ENCODE measurements at places on chromosomes 13 and 19. TPM values are rescaled to one million over a fixed set of nuclear protein-coding genes. Genes with fewer than 3 reads are reported as not detected.

Gene AP1M2
- total RNA-seq: not detected

Gene ZNF763
- 2.1 TPM for total RNA-seq

Gene PRR20E
- total RNA-seq: not detected

Gene SIRT2
- 45.2 TPM for total RNA-seq

Gene SAFB2
- total RNA-seq: 81.0 TPM

Gene FXYD3
- total RNA-seq: not detected

Gene KLK2
- not detected for total RNA-seq

Gene OR7C2
- not detected for total RNA-seq

DNA sequence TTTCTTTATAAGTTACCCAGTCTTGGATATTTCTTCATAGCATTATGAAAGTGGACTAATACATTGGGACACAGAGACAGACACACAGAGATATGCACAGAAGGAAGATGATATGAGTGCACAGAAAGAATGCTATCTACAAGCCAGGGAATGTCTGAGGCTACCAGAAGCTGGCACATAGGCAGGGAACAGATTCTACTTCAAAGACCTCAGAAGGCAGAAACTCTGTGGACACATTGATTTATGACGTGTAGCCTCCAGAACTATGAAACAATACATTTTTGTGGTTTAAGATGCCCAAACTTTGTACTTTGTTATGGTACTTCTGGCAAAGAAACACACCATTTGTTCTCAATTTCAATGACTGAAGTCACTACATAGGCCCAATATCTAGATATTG lies 556.7 kb downstream of the PCDH9 start:
- no peak for DNase-seq

DNA sequence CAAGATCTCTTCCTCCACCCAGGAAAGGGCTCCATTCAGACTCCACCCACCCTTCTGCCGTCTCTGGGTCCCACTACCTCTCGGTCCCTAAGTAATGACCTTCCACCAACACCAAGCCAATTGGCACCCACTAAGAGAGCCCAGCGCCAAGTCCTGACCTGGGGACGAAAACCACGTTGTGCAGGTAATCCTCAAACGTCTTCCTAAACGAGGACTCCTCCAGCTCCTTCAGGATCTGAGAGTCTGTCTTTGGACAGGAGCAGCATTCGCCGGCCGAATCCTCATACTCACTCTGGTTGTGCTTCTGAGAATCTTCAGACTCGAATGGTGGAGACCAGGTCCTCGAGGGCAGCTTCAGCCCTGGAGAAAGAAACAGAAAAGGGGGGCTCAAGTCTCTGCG lies 83.1 kb downstream of the ZNF557 start:
- DNase-seq: no peak

DNA sequence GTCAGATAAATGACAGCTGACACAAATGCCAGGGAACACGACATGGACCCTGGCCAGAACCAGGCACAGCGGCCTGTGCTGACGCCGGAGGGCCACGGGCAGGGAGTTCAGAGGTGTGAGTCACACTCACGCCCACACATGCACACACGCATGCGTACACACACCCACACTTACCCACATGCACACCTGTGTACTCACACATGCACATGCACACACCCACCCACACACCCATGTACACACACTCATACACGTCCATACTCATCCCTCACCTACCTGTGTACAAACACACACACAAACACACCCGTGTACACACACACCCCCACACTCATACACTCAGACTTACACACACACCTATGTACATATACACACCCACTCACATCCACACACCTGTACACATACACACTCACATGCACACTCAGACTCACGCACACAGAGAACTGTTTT lies 40.4 kb downstream of the MLLT1 start:
- DNase-seq: no peak

GRCh38 chr13:94749162-94749561 lies 36.8 kb upstream of the SOX21 start:
- no peak for DNase-seq

- no peak for DNase-seq
These were observed 11.5 kb upstream of the ACOD1 start for GRCh38 chr13:76936763-76937162.

DNA sequence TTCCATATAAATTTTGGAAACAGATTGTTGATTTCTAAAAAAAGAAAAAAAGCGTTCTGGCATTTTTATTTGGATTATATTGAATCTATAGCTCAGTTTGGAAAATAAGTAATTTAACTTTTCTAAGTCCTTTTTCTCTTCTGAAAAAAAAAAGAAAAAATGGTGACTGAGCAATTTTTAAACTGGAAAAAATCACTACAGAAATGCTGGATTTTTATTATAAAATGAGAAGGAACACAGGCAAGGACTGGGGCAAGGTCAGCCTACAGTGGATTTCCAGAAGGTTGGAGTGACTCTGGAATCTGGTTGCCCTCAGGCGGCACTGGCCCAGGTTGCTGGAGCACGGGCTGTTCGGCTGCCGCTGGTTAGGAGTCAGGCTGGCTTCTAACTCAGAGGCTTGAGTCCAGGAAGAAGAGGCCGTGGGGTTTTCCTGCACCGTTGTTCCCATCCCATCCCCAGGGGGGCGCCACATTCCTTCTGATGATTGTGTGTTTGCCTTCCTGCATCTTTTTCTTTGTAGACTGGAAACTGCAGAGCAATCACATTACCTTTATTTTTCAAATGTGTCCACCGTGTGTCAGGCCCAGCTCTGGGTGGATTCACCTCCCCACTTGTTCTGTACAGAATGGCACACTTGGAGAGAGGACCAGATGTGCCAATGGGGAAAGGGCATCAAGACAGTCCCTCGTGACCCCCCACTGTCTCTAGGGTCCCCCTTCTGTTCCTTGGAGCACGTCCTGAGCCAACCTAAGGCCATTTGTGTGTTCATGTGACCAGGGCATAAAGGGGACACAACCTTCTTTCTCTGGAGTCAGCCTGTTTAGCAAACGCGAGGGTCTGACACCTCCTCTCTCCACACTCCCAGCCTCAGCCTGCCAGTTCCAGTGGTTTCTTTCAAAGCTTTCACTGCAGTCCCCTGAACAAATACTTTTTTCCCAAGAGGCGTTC lies 44.5 kb upstream of the GTF3A start:
- peak; percentile 64 for DNase-seq

DNA sequence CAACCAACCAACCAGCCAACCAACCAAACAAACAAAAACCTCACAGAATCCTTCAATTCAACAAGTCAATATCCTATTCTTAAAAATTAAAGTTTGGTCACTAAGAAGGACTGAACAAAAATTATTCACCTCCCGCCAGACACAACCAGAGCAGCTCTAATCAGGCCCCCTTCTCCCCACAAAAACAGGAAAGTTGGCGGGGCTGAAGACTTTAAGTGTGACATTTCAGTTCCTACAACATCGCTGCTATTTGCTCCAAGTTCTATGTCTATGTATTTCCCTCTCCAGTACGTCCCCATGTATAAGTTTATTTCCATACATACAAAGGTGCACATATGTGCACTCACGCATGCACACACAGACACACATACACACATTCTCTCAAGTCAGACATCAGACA lies 32.8 kb upstream of the STK24 start:
- DNase-seq: no peak

- peak; percentile 28 for DNase-seq
These were observed 575 bp downstream of the CARM1 start for GRCh38 chr19:10871711-10872545.

- DNase-seq: peak; percentile 27
These were observed 989 bp downstream of the ZNF766 start for GRCh38 chr19:52270266-52270885.

DNA sequence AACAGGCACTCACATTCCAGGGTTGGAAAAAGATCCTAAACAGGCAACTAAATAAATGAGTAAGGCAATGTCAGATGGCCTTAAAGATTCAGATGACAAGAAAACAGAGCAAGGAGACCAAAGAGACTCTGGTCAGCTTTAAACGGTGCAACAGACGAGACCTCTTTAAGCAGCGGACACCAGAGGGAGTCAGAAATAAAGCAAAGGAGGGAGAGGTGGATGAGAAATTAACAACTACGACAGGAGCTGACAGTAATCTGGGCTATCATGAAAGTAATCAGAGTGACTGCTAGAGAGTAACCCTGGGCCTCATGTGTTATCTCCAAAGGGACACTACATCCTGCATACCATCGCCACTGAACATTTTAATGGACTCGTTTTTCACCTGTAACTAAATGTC lies 1.1 kb downstream of the ZNF550 start:
- no peak for DNase-seq

- no peak for DNase-seq
These were observed 120.5 kb downstream of the RAP2A start for GRCh38 chr13:97554496-97554895.

DNA sequence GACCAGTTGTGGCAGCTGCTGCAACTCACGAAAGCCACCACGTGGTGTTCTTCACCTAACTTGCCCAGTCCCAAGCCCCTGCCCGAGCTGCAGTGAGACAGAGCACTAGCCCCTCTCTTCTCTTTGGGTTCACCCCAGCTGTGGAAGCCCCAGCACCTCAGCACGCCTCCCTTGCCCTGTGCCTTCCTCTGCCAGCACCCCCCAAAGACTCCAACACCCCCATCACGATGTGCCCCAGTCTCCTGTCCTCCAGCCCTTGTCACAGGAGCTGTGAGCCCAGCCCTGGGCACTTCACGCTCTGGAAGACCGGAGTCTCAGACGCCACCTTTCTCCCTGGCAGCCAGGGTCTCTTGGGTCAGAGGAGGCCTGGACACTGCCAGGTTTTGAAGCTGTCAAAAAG lies 2.2 kb upstream of the ZNF135 start:
- no peak for DNase-seq

- no peak for DNase-seq
These were observed 13.3 kb downstream of the ELL start for GRCh38 chr19:18508585-18508984.

DNA sequence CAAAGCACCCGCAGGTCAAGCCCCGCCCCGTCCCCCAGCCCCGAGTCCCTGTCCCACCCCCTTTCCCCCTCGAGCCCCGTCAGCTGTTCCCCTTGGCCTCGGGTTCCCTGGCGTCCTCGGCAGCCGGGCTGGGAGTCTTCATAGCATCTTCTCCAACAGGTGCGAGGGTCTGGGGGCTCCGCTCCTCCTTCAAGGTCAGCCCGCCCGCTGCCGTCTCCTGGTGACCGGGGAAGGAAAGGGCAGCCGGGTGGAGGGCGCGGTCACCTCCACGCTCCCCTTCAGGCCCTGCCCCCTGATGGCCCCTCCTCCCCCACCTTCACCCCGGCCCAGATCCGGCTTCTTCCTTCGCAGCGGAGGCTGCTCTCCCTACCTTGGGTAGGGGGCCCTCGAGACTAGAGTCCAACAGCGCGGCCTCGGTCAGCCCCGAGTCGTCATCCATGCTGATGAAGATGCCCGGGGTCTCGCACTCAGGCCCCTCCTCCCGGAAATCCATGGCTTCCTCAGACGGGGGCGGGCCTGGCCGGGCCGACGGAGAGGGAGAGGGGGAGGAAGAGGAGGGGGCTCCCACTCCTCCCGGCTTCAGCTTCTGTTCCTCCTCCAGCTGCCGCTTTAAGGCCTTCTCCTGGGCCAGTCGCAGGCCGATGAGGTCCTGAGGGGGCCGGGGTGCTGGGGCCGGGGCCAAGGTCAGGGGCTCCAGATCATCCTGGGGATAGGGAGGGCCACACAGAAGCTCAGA lies 541 bp upstream of the RSPH6A start:
- no peak for DNase-seq

- DNase-seq: peak; percentile 47
These were observed 120.8 kb upstream of the ZNF507 start for GRCh38 chr19:32224371-32225244.

- DNase-seq: no peak
These were observed 4.7 kb upstream of the SYT3 start for GRCh38 chr19:50644315-50644915.

DNA sequence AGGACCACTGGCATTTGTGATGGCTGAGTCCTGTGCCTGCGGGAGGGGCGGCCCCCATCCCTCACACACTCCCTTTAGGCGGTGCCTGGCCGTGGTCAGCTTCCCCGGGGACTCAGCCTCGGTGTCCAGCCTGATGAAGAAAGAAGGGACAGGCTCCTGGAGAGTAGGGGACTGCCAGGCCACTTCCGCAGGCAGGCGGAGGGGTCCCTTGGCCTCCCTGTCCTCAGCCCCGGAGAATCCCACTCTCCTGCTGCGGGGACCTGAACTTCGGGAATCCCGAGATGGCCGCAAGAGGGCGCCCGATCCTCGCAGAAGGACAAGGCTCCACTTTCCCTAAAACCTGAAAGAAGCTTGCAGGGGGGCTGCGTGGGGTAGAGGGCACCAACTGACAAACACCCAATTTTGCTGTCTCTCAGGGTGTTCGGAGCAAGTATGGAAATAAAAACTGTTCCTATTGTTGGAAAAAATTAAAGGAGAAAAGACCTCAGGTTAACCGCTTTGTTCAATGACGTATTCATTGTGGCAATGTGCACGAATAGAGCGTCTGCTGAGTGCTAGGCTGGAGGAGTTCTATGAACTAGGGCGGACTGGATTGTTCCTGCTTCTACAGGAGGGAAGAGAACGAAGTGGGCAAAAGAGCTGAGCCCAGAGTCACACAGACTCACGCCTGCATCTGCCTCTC lies 297.3 kb downstream of the ZNF536 start:
- DNase-seq: peak; percentile 43
